ENCODE measurements at places on chromosomes 2 and 18.

- DNase-seq: no peak
Measured at GRCh38 chr2:182393270-182393760, 33.5 kb downstream of the PDE1A start.

DNA sequence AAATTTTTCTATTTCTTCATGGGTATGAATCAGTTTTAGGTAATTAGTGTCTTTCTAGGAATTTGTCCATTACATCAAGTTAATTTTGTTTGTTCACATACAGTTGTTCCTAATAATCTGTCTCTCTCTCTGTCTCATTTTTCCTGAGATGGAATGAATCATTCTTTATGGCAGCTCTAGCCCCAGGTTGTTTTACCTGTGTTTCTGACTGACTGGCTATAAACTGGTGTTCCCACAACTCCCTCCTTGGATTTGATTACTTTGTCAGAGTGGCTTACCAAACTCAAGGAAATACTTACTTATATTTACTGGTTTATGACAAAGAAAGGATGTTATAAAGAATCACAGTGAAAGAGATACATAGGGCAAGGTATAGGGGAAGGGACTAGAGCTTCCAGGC lies 15.1 kb downstream of the ADNP2 start:
- DNase-seq: no peak

- no peak for DNase-seq
Measured at GRCh38 chr2:222739939-222740338, 68.5 kb downstream of the MOGAT1 start.

GRCh38 chr2:3423492-3424170 lies 44.1 kb downstream of the TRAPPC12 start:
- peak; percentile 78 for DNase-seq

GRCh38 chr2:61255580-61256437 lies 93.8 kb downstream of the C2orf74 start:
- no peak for DNase-seq

DNA sequence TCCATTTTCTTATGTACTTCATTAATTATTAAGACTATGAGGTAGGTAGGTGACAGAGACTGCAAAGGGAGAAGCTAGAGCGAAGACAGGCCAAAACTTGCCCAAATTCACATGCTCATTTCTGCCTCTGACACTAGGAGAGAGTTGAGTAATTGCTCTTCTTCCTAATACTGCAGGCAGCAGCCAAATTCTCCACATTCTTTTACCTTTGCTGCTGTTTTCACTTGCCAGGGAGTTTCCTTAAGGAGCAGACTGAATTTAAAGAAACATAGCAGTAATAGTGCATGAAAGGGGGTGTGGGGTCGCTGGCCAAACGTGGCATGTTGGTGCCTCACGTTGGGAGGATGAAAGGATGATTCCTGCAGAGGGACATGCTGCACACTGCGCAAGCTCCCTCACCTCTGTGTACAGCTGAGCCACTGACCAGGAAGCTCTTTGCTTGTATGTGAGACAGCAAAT lies 12.3 kb downstream of the CRIM1 start:
- DNase-seq: no peak

DNA sequence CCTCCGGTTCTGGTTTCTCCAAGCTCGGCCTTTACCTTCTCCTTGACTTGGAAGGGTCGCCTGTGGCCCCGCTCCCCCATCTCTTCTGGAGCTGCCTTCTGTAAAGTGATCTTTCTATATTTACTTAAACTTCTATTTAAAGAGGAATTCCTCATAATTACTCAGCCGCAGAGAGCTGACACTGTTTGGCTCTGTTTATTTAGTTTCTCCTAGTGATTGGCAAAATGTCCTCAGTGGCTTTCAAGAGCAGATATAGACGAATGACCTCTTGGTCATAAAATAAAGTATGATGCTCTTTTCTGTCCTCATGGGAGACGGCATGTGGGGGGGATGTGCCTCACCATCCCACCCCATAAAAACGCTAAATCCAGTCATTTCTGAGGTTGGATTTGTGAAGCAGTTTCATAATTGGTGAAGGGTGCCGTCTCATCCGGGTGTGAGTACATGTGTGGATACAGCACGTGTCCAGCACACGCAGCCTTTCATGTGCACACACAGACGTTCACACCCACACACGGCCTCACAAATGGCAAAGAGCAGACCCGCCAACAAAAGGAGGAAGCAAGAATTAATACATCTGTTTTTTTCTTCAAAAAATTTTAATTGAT lies 43.4 kb upstream of the SMAD7 start:
- DNase-seq: no peak

DNA sequence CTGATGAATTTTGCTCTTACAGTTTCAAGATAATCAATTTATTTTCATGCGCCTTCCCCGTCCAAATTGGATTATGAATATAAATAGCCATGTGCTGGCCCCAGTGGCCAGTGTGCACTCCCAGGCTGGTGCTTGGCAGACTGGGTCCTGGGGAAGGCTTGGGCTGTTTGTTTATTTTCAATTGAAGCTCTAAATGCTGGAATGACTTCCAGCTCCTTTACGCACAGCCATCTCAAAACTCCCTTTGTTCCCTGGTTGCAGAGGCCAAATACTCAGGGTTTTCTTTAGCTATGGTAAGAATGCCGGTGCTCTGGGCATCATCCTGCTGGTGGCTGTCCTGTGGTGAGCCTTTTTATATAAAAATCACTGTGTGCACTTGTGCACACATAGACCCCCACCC lies 131.5 kb downstream of the PRKCE start:
- no peak for DNase-seq

GRCh38 chr2:234406085-234406484 lies 90.8 kb downstream of the ARL4C start:
- DNase-seq: no peak

GRCh38 chr2:233037078-233037477 lies 4.6 kb downstream of the NEU2 start:
- DNase-seq: no peak

DNA sequence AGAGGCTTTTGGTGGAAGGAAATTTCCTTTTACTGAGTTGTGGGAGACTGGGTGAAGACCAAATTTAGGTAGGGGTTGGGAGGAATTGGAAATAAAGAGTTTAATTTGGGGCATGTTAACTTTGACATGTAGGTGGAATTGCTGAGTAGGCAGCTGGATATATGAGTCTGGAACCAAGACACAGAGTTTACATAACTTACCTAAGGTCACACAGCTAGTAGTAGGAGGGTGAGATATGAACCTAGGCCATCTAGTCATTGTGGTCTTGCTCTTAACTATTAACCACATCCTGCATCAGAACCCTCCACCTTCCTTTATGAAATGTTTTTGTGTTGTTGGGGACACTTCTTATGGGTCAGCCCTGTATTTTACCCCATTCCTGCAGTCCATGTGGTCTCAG lies 113.1 kb downstream of the ICOS start:
- no peak for DNase-seq

DNA sequence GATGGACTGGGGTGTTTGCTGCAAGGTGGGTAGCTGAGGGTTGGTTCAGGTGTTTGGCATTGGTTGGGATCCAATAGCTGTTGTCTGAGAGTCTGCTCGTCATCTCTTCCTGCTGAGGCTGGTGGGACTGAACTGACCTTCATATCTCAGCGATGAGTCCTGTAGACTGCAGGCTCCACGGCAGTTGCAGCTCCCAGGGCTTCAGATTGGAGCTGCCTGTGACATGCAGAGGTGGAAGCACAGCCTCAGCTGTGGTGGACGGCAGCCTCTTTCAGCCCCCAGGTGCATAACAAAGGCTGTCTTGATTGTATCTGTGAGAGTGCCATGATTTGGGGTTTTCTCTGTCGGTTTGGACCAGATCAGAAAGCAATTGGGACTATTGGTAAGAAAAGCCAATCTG lies 3.9 kb upstream of the IL1R2 start:
- no peak for DNase-seq

- no peak for DNase-seq
Measured at GRCh38 chr2:236184701-236185100, 16.5 kb upstream of the GBX2 start.

GRCh38 chr2:237254911-237255578 lies 158.9 kb downstream of the COL6A3 start:
- no peak for DNase-seq

All from CD4-positive, alpha-beta T cell treated with Interleukin-17A for 4 hours (primary cell).